Pons (tissue), 1 donor: ENCODE measurements at places on chromosomes 7 and 10.

DNA sequence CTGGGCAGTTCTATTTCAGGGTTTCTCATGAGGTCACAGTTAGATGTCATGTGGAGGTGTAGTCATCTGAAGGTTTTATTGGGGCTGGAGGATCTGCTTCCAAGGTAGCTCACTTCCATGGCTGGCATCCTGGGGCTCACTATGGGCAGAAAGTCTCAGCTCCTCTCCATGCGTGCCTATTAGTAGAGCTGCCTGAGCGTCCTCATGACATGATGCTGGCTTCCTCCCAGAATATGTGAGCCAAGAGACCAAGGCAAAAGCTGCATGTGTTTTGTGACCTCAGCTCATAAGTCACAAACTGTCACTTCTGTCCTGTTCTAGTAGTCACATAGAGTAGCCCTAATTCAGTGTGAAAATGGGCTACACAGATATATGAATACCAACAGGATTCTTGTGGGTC, 524.4 kb downstream of the SUGCT start:
- no peak for DNase-seq

- peak; percentile 15 for DNase-seq
Measured at GRCh38 chr7:112292162-112292561, 85.7 kb downstream of the ZNF277 start.

GRCh38 chr7:105101864-105102263, 87.9 kb downstream of the KMT2E start:
- no peak for DNase-seq

- no peak for DNase-seq
Measured at GRCh38 chr7:13179011-13179582, 491.7 kb downstream of the ARL4A start.

DNA sequence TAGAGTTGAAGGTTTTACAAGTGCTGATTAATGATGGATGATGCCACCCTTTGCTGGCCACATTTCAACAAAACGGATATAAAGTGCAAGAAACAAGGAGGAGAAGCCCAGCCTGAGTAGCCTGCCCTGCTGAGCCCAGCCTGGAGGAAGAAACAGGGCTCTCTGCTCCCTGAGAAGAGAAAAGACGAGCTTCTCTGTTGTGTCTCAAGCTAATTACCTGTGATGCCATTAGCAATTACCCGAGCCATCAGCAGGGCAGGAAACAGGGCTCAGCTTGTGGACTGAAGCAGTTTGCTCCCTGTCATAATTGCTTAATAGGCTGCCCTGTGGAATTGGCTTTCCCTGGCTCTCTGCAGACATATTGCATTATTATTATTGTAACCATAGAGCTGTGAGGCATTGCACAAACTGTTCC, 709.3 kb upstream of the AUTS2 start:
- no peak for DNase-seq

GRCh38 chr7:94178230-94178629, 174.1 kb upstream of the BET1 start:
- no peak for DNase-seq
